ENCODE measurements at places on chromosomes 7 and 10. TPM values are rescaled to one million over a fixed set of nuclear protein-coding genes. Genes with fewer than 3 reads are reported as not detected.

- H3K27ac ChIP-seq: peak within 1 kb of the TSS; percentile 16
- peaks cover 24% of the 10 kb centered on the region for H3K4me1 ChIP-seq
- no peaks in the 10 kb centered on the region for H3K36me3 ChIP-seq
- peak within 1 kb of the TSS; percentile 67 for H3K4me3 ChIP-seq
- no peaks in the 10 kb centered on the region for H3K27me3 ChIP-seq
Observed at GRCh38 chr10:93993782-93994437, at the start of gene PLCE1. TSS of gene PLCE1 (plus strand) at chr10:93993931. CDS start at chr10:94031047, 37,116 bp downstream.

- no peak overlapping the region for H3K4me3 ChIP-seq
- H3K36me3 ChIP-seq: no peaks in the 10 kb centered on the region
- H3K4me1 ChIP-seq: peaks cover 15% of the 10 kb centered on the region
Observed at GRCh38 chr10:308572-309085, 173.4 kb downstream of the ZMYND11 start.

DNA sequence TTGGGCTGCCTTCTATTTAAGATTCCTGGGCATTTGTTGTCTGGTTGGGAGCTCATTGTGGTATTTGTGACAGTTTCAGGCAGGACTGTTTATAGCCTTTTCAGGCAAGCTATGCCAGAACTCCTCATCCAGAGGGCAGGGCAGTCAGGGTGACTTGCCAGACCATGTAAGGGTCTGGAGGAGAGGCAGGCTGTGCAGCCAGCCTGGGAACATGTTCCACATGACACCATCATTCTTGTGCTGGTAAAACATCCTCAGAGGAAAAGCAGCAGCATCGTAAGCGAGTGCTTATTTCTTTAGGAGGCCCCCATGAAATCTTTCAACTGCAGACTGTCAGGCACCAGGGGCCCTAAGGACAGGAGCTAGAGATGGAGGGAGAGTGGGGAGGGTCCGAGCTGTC, 44.0 kb upstream of the SORBS1 start:
- H3K4me1 ChIP-seq: no peaks in the 10 kb centered on the region
- DNase-seq: no peak
- no peak overlapping the region for H3K27ac ChIP-seq
- no peaks in the 10 kb centered on the region for H3K36me3 ChIP-seq

- peaks cover 50% of the 10 kb centered on the region for H3K4me1 ChIP-seq
- no peak overlapping the region for H3K4me3 ChIP-seq
- DNase-seq: no peak
Observed at GRCh38 chr7:130369110-130369711, 11.1 kb upstream of the CPA1 start.

- DNase-seq: peak; percentile 85
- no peaks in the 10 kb centered on the region for H3K36me3 ChIP-seq
- H3K4me3 ChIP-seq: no peak overlapping the region
- no peaks in the 10 kb centered on the region for H3K4me1 ChIP-seq
- no peak overlapping the region for H3K27ac ChIP-seq
Observed at GRCh38 chr7:8190119-8190895, 71.7 kb downstream of the ICA1 start.

GRCh38 chr7:105267244-105267643, 121.5 kb downstream of the SRPK2 start:
- no peaks in the 10 kb centered on the region for H3K36me3 ChIP-seq
- H3K4me3 ChIP-seq: no peak overlapping the region
- no peak for DNase-seq

Gene ADAP1
- total RNA-seq: 10.9 TPM

- no peaks in the 10 kb centered on the region for H3K4me1 ChIP-seq
- no peak for DNase-seq
- no peaks in the 10 kb centered on the region for H3K36me3 ChIP-seq
- H3K27me3 ChIP-seq: no peaks in the 10 kb centered on the region
- H3K4me3 ChIP-seq: no peak overlapping the region
Observed at GRCh38 chr7:90972906-90973550, 291.2 kb upstream of the FZD1 start.

Gene GIMAP7
- total RNA-seq: 7.4 TPM

Gene NKX2-3
- total RNA-seq: 0.19 TPM

DNA sequence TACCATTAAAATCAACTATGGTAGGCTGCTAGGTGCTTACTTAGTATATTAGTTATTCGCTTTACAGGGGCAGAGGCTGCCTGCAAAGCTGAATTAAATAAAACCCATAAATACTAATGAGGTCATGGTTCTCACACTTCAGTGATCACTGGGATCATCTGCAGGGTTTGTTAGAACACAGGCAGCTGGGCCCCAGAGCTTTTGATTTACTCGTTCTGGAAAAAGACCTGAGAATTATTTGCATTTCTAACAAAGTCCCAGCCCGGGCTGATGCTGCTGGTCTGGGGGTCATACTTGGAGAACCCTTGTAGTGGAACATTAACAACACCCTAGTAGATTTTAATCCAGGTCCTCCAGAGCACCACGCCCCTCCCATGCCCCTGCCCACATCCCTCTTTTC, 8.5 kb downstream of the UCN3 start:
- H3K27ac ChIP-seq: no peak overlapping the region
- no peak overlapping the region for H3K4me3 ChIP-seq
- no peaks in the 10 kb centered on the region for H3K4me1 ChIP-seq
- no peak for DNase-seq
- H3K27me3 ChIP-seq: no peaks in the 10 kb centered on the region

- no peak overlapping the region for H3K27ac ChIP-seq
- no peaks in the 10 kb centered on the region for H3K4me1 ChIP-seq
- H3K36me3 ChIP-seq: no peaks in the 10 kb centered on the region
- no peak overlapping the region for H3K4me3 ChIP-seq
- no peak for DNase-seq
- no peaks in the 10 kb centered on the region for H3K27me3 ChIP-seq
Observed at GRCh38 chr10:32372000-32372875, 25.3 kb upstream of the EPC1 start.

DNA sequence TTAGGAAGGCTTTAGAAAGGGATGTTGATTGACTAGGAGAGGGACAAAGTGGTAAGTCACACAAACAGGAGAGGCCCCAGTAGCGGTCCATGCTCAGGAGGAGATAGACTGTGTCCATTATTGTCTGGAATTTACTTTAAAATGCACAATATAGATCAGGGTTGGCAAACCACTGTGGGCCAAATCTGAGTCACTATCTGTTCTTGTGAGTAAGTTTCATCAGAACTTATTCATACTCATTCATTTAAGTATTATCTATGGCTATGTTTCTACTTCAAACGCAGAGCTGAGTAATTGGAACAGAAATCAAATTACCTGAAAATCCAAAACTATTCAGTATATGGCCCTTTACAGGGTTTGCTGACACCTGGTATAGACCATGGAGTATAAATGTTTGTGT, 166.5 kb downstream of the COL28A1 start:
- H3K4me1 ChIP-seq: no peaks in the 10 kb centered on the region
- H3K36me3 ChIP-seq: no peaks in the 10 kb centered on the region
- H3K27ac ChIP-seq: no peak overlapping the region
- DNase-seq: no peak
- H3K27me3 ChIP-seq: no peaks in the 10 kb centered on the region
- H3K4me3 ChIP-seq: no peak overlapping the region

Gene LEP
- total RNA-seq: 0.55 TPM
